ENCODE measurements at places on chromosomes 2 and 18.

DNA sequence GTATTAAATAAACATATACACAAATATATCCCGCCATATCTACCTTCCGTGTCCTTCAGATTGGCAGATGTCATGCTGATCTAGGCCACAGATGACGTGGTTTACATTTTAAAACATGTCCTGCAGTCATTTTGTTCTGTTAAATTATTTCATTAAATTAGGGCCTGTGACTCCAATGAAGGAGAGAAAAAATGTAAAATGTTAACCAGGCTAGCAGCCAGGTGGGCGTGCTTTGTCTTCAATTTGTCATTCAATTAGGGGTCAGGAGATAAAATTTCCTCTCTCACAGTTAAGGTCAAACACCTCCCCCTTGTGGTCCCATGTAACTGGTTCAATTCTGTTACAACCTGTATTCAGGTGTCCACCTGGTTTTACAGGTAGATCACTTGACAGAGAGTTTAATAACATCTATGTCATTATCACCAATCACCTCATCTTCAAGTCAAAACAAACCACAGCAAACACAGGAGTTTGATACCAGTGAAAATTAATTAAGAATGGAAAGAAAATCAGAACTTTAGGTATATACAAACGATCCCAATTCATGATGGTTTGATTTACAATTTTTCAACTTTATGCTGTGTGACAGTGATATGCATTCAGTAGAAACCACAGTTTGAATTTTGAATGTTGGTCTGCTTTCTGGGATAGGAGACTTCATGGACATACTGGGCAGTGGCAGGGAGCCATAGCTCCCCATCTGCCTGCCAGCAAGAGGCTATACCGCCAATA, 339.4 kb downstream of the CMPK2 start:
- DNase-seq = peak; percentile 61

DNA sequence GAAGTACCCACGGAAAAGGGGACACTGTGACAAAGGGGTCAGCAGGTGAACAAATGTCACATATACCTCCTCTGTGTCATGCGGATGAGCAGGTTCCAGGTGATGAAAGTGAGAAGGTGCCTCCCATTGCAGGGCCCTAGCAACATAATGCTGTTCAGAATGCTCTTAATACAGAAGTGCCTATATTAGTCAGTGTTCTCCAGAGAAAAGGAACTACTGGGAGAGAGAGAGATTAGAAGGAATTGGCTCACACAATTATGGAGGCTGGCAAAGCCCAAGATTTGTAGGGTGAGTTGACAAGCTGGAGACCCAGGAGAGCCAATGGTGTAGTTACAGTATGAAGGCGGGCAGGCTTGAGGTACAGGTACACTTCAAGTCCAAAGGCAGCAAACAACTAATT, 98.1 kb upstream of the CDC42EP3 start:
- no peak for DNase-seq

DNA sequence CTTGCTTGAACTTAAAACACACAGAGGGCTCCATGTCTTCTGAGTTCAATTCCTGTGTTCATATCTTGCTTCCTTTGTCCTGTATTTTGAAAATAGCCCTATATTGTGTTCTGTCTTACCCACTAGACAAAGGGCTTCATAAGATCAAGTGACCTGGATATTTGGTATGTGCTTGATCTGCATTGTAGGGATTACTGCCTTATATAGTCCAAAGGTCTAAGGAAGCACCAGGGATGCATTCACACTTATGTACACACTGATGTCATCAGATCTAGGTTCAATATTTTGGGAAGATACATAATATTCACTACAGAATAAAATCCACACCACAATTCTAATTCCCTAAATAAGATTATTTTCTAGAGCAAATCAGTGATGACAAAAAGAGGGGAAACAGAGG, 278.0 kb upstream of the KYNU start:
- no peak for DNase-seq

DNA sequence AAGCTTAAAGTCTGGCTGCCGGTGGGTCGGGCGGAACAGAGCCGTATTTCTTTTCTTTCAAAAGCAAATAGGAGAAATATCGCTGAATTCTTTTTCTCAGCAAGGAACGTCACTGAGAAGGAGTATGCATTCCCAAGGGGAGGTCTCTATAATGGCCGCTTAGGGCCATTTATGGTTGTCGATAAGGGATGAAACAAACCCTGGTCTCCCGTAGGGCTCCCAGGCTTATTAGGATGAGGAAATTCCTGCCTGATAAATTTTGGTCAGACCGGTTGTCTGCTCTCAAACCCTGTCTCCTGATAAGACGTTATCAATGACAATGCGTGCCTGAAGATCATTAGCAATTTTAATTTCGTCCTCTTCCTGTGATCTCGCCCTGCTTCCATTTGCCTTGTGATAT, 227.7 kb upstream of the ZEB2 start:
- no peak for DNase-seq

GRCh38 chr2:171244466-171244969, 83.8 kb upstream of the TLK1 start:
- DNase-seq = no peak

DNA sequence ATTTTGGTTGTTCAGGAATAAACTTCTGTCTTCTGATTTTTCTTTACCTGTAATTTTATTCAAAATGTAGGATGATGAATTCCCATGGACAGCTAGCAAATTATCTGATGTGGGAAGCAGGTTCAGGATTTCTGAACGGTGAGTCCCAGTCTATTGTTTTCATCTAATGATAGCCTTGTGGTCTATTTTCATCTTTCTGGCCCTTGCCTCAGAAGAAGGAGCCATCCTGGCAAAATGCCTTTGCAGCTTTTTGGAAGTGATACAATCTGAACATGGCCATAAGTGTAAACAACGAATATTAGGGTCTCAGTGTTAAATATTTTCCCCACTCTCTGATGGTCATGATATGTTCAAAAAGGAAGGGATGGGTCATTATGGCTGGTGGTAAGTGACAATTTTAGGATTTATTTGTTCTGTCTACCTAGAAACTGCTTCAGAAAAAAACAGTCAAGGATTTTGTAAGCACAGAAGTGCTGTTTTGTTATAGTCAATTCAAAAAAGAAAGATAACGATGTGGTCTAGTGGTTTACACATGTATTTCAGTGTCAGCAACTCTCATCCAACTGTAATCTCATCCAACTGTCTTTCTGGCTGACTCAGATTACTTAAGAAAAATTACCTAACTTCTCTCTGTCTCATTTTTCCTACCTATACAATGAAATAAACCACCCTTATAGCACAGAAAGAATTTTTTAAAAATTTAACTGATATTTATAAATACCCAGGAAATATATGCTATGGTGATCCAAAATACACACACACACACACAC, 272.6 kb upstream of the ERBB4 start:
- no peak for DNase-seq

GRCh38 chr2:225040856-225041206, 1.4 kb downstream of the DOCK10 start:
- DNase-seq = no peak

GRCh38 chr2:180980943-180981911, 822 bp downstream of the UBE2E3 start:
- peak; percentile 51 for DNase-seq

GRCh38 chr2:141968433-141968832, 162.4 kb downstream of the LRP1B start:
- no peak for DNase-seq

DNA sequence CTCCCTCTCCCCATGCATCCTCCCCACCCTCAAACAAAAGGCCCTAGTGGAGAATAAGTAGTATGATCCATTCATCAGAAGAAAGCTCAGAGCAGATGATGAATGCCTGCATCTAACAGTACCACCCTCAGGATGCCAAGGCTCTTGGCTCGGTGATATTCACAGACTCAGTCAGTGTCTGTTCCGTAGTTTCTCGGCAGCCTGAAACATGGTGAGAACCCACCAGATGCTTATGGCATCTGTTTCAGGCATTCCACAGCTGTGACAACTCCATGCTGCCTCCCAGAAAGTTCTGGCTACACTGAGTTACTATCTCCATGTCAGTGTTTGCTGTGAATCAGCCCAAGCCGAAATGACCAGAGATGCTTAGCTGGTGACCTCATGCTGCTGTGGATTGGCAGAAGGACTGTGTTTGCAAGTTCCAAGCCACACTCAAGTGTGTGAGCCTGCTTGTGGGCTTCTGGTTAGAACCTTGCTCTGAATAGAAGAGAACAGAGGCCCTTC, 83.9 kb downstream of the WDSUB1 start:
- DNase-seq = peak; percentile 77

DNA sequence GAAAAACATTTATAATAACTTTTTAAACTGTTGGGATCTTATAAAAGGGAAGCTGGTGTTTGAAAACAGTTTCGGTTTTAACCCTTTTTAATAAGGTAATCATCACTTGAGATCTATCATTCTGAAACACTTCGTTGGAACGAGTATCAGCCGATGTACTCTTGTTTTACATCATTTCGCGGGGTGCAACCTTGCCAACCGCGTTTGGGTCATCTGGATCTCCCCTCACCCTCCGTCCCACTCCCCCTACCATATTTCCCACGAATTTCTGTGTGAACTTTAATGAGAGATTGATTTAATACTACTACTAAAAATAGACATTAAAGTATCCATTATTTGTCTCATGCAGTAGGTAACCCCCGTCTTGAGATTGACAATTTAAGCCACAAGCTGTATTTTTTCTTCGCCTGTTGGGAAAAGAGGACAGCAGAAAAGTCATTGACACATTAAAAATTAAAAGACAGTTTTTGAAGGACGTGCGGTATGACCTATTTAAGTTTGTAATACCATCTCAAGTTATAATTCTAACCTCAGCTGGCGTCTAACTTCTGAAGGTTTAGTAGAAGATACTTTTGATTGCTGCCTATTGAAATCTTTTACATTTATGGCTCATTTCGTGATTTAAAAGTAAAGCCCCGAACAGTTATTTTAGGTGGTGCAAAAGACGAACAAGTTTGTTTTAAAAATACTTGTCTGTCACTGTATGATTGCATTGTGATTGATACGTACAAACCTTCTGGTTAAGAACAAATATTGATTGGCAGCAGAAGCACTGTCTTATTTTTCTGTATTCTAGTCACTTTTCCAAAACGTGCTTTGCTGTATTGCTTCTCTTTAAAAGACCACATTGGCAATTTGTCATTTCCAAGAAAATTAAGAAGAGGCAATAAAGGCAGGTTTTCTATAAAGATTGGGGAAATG, 1.5 kb downstream of the CREB1 start:
- no peak for DNase-seq

DNA sequence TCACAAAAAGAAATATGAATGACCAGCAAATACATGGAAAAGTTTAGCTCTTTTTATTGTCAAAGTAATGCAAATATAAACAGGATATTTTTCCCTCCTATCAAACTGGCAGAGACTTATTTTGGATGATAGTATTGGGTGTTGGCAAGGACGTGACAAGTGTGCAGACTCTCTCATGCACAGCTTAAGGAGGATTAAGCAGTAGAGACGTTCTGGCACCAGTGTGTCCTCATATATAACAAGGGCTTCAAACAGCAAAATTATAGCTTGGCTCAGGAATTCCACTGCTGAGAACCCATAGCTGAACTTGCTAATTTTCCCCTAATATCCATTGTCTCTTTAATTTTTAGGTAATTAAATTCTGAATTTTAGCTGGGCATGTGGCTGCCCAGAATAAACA, 114.4 kb downstream of the FAM124B start:
- DNase-seq = no peak

DNA sequence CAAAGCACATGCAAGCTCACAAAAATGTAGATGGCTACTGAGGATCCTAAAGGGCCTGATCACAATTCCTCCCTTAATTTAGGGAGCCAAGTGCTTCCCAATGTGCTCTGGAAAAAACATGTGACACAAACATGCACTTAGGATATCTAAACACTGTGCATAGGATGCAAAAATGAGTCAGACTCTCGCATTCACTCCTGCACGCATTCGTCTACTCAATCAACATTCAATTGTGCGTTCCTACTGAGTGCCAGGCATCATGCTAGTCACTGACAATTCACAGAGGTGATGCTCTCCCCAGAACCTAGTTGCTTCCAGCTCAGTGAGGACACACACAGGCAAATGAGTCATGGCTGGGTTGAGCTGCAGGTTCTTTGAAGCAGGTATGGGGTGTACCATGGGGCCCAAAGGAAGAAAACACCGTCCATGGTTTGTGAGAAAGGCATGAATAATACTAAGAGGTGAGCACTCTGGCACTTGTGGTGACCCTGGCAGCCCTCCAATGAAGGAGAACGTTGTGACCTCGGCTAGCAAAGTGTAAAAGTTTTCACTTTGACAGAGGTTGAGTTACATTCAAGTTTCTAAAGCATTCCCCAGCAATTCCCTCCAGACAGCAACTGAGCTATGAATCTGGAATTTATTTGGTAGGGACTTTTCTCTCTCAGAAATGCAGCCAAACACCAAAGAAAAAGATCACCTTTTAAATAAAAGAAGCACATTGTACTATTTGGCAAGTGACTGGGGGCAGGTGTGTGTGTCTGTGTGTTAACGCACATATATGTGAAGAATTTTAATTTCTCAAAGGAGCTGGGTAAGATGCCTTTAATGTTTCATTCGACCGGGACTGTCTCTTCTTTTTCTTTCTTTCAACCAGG, 173.3 kb downstream of the ALPK2 start:
- DNase-seq = no peak

GRCh38 chr2:86330001-86330400, 7.4 kb downstream of the REEP1 start:
- no peak for DNase-seq

DNA sequence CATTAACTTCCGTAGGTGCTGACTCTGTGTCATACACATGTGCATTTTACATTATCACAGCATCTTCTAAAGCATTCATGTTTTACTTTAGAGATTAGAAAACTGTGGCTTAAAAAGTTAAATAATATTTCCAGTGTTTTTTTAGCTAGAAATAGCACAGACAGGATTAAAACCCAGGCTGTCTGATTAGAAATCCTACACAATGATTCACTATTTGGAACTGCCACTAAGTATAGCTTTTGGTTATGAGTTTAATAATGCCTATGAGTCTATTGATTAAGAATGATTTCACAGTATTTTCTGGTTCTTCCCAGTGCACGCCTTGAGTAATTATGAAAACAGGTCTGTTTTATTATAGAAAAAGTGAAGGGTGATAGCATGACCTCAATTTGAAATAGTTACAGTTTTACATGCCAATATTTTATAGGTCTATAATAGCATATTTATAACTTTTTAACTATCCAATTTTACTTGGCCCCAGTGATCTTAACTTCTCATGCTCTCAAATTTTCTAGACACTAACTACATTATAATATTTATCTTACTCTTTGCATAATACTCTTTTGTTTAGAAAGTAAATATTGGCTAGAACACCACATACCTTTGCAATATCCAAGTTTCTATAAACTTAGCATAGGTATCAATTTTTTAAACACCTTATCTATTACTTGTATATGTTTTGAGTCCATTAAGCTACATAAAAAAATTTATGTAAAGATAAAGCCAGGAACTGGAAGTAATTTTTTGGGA, 313.2 kb downstream of the RND3 start:
- no peak for DNase-seq

GRCh38 chr2:11861044-11861443, 114.6 kb downstream of the LPIN1 start:
- DNase-seq = no peak

GRCh38 chr2:209259767-209260166, 164.1 kb upstream of the MAP2 start:
- DNase-seq = no peak
